ENCODE measurements at places on chromosomes 7 and 10. TPM values are rescaled to one million over a fixed set of nuclear protein-coding genes. Genes with fewer than 3 reads are reported as not detected.
A peak's percentile ranks its signal among the peaks of the same experiment; 100 is the strongest.

- H3K27me3 ChIP-seq = no peaks in the 10 kb centered on the region
- no peak overlapping the region for H3K27ac ChIP-seq
- no peak for DNase-seq
Observed at GRCh38 chr7:67983486-67983885, 986.9 kb downstream of the TYW1 start.

NXPH1 gene
- not detected for total RNA-seq

GRCh38 chr7:100584683-100585510 is 1.0 kb downstream of the LRCH4 start:
- H3K27ac ChIP-seq = peak overlapping the region; percentile 82
- H3K4me1 ChIP-seq = peaks cover 29% of the 10 kb centered on the region
- DNase-seq = peak; percentile 41
- peaks cover 5% of the 10 kb centered on the region for H3K36me3 ChIP-seq
- peak overlapping the region; percentile 78 for H3K4me3 ChIP-seq

- H3K4me3 ChIP-seq = no peak overlapping the region
- H3K27ac ChIP-seq = no peak overlapping the region
- no peak for DNase-seq
- H3K4me1 ChIP-seq = no peaks in the 10 kb centered on the region
- H3K27me3 ChIP-seq = peaks cover 3% of the 10 kb centered on the region
Observed at GRCh38 chr10:58817201-58817846, 304.7 kb downstream of the BICC1 start.

DNA sequence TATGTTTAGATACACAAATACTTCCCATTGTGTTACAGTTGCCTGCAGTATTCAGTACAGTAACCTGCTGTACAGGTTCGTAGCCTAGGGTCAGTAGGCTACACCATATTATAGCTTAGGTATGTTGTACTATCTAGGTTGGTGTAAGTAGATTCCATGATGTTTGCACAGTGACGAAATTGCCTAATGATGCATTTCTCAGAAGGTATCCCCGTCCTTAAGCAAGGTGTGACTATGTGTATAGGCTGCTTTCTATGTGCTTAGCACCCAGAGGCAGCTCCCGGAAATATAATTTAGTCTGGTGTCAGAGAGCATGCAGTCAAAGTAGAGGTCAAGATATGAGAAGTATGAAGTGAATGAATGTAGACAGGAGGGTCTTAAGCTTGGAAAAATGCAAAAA is 9.8 kb downstream of the MAPK8 start:
- H3K4me3 ChIP-seq = no peak overlapping the region
- no peaks in the 10 kb centered on the region for H3K36me3 ChIP-seq
- no peak overlapping the region for H3K27ac ChIP-seq
- H3K27me3 ChIP-seq = no peaks in the 10 kb centered on the region
- DNase-seq = no peak
- peaks cover 23% of the 10 kb centered on the region for H3K4me1 ChIP-seq

DNA sequence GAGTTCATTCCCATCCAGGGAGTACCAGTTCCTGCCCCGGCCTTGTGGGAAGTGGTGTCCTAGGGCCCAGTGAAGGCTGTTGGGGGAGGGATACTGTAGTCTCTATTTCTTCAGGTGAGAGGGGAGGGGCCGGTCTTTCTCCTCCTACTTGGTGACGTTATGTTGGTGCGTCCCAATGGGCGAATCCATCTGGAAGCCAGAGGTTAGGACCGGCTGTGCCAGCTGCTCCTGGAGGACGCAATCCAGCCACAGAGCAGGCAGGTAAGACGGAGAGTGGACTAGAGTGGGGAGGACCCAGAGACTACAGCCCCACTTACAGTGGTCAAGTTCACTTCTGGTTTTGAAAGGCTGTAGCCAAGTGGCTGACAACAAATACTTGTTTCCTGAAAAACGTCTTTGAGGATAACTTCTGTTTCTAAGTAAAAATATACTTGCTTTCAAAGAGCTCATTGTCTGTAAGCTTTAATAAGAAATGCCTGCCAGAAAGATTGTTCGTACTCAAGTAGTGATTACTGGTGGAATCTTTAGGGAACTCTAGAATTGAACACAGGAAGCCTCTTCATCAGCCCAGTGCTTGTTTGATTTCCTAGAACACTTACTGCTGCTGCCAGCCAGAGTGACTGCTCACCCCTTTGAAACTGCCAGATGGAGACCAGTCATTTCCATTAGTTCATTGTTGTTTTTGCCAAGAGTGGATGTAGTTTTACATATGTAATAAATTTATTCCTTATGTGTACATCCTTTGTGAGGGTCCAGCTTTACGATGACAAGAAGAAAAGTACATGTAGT is 25.4 kb downstream of the RBM33 start:
- no peaks in the 10 kb centered on the region for H3K27me3 ChIP-seq
- no peak overlapping the region for H3K4me3 ChIP-seq
- peaks cover 16% of the 10 kb centered on the region for H3K36me3 ChIP-seq
- H3K4me1 ChIP-seq = peaks cover 64% of the 10 kb centered on the region

- no peak overlapping the region for H3K4me3 ChIP-seq
- H3K4me1 ChIP-seq = peaks cover 17% of the 10 kb centered on the region
- H3K27ac ChIP-seq = no peak overlapping the region
- H3K36me3 ChIP-seq = no peaks in the 10 kb centered on the region
- no peak for DNase-seq
Observed at GRCh38 chr10:97831259-97831658, 18.4 kb upstream of the GOLGA7B start.

DNA sequence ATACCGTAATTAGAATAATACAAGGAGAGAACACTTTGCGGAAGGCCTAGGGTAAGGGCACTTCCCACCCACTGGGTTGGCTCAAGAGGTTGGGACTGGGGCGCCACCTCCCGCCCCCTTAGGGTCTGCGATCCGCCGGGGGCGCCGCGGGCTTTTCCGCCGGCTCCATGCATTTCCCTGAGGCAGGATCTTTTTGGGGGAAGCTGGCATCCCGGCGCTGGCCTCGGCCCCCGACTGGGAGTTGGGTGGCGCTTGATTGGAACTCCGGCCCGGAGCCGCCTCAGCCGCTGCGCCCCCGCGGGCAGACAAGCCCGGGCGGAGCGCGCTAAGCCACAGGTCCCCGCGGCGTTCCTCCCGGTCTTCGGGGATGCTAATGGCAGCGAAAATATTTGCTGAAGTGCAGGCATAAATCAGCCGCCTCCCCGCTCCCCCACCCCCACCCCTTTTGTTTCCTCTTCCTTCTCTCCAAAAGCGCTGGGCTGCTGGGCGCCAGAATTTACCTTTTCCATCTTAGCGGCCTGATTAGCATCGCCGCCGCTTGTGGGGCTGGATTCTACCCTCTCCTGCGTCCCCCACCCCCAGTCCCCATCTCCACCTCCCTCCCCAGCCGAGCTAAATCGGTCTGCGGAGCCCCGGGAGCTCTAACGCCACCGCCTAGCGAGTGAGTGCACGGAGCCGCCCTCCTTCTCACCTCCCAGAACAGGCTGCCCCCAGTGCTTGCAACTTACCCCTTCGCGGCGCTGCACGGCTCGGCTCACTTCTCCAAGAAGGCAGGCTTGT is 5.1 kb downstream of the UNC5B start:
- no peak overlapping the region for H3K27ac ChIP-seq
- H3K36me3 ChIP-seq = no peaks in the 10 kb centered on the region
- no peak for DNase-seq
- H3K27me3 ChIP-seq = peaks cover 38% of the 10 kb centered on the region
- no peak overlapping the region for H3K4me3 ChIP-seq

STEAP1 gene
- total RNA-seq = 0.69 TPM

WNT8B gene
- 0.40 TPM for total RNA-seq

DNA sequence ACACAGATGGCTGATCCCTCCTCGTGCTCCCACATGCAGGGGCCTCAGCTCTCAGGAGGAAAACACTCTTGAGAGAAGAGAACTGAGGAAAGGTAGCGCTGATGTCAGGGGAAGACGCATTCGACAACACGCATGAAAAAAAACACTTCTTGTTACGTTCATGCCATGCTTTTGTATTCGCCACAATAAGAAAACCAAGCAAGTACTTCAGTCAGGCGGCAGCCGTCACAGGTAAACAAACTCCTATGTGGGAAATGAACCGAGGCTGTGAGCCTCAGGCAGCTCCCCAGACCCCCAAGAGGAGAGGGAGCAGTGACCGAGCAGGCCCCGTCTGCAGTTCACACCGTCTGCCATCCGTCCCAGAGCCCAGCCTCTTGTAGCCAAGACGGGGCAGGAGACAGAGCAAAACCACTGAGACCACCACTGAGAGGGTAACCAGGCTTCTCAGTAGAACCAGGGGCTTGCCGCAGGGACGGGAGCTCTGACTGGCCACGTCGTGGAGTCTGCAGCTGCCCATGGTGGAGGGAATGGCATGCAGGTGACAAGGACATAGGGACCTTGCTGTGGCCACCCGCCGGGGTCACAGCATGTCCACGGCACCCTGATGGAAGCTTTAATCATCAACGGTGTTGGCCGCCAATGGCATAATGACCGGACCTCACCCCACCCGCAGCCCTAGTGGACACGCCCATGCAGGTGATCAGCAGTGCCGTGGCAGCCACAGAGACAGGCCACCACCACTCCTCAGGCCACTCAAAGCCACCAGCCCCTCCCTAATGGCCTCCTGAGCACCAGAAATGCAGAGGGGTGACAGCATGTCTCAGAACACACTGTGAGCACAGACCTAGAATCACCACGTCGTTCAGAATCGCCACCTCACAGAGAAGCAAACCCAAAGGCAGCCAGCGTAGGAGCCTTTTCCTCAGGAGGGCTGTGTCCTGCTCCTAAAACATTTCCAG is 304.3 kb downstream of the PTPRN2 start:
- H3K36me3 ChIP-seq = no peaks in the 10 kb centered on the region
- DNase-seq = no peak
- H3K4me3 ChIP-seq = no peak overlapping the region
- H3K27me3 ChIP-seq = no peaks in the 10 kb centered on the region

- no peak overlapping the region for H3K27ac ChIP-seq
- no peak for DNase-seq
Observed at GRCh38 chr10:89900554-89900953, 199.2 kb downstream of the KIF20B start.

C10orf143 gene
- total RNA-seq = 4.0 TPM

OR2A5 gene
- not detected for total RNA-seq

GRCh38 chr7:101470668-101471487 is 108.2 kb downstream of the COL26A1 start:
- no peak overlapping the region for H3K4me3 ChIP-seq
- H3K27ac ChIP-seq = no peak overlapping the region
- peaks cover 2% of the 10 kb centered on the region for H3K4me1 ChIP-seq
- H3K27me3 ChIP-seq = no peaks in the 10 kb centered on the region
- no peaks in the 10 kb centered on the region for H3K36me3 ChIP-seq

GRCh38 chr10:7038416-7038815 is 372.4 kb downstream of the SFMBT2 start:
- no peak overlapping the region for H3K27ac ChIP-seq
- H3K27me3 ChIP-seq = peaks cover 4% of the 10 kb centered on the region
- no peaks in the 10 kb centered on the region for H3K36me3 ChIP-seq
- DNase-seq = no peak

CCNY gene
- 49.4 TPM for total RNA-seq

GRCh38 chr7:70657989-70658632 is 473.8 kb upstream of the GALNT17 start:
- no peak for DNase-seq
- H3K27me3 ChIP-seq = no peaks in the 10 kb centered on the region
- no peak overlapping the region for H3K4me3 ChIP-seq
- H3K36me3 ChIP-seq = no peaks in the 10 kb centered on the region
- peaks cover 18% of the 10 kb centered on the region for H3K4me1 ChIP-seq

RELN gene
- not detected for total RNA-seq

DNA sequence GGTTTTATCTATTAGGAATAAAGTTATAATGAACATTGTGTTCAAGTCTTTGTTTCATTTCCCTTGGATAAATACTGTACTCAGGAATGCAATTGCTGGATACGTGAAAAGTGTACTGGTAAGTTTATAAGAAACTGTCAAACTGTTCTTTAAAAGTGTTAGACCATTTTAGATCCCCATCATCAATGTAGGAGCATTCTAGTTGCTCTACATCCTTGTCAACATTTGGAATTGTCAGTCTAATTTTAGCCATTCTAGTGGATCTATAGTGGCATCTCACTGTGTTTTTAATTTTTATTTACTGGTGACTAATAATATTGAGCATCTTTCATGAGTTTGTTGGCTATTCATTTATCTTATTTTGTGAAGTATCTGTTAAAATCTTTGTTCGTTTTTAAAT is 354.0 kb upstream of the NRP1 start:
- DNase-seq = no peak
- no peaks in the 10 kb centered on the region for H3K36me3 ChIP-seq
- no peaks in the 10 kb centered on the region for H3K4me1 ChIP-seq
- H3K27me3 ChIP-seq = peaks cover 3% of the 10 kb centered on the region
- H3K27ac ChIP-seq = no peak overlapping the region
- no peak overlapping the region for H3K4me3 ChIP-seq

- H3K27me3 ChIP-seq = no peaks in the 10 kb centered on the region
- peaks cover 32% of the 10 kb centered on the region for H3K4me1 ChIP-seq
- H3K27ac ChIP-seq = peak overlapping the region; percentile 96
- DNase-seq = no peak
- H3K4me3 ChIP-seq = peak overlapping the region; percentile 93
Observed at GRCh38 chr10:80077869-80078447, 507 bp upstream of the TMEM254 start.

DNA sequence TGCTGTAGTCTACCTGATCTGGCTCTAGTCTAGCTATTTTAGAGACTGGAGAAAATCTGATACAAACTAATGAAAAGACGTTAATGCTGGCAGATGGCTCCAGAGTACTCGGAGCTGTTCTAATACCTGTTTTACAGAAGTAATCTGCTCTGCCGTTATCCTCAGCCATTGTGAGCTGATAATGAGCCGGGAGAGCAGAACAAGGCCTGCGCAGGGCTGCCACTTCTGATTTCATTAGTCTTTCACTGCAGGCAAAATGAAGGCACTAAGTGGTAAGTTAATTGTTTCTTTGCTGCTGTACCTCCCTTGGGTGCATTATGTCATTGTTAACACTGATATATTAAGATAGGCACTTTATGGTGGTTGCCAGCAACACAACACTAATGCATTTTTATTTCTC is 456.4 kb upstream of the PFKP start:
- H3K27ac ChIP-seq = no peak overlapping the region
- DNase-seq = no peak
- H3K4me3 ChIP-seq = no peak overlapping the region
- no peaks in the 10 kb centered on the region for H3K36me3 ChIP-seq
- H3K27me3 ChIP-seq = peaks cover 8% of the 10 kb centered on the region

GRCh38 chr10:6721480-6721879 is 141.4 kb upstream of the PRKCQ start:
- H3K36me3 ChIP-seq = no peaks in the 10 kb centered on the region
- no peak overlapping the region for H3K27ac ChIP-seq
- no peak overlapping the region for H3K4me3 ChIP-seq
- peaks cover 39% of the 10 kb centered on the region for H3K27me3 ChIP-seq

FAM24B gene
- 9.5 TPM for total RNA-seq

GRCh38 chr7:43700059-43700501 is 29.2 kb downstream of the COA1 start:
- no peaks in the 10 kb centered on the region for H3K27me3 ChIP-seq
- no peak overlapping the region for H3K4me3 ChIP-seq
- H3K27ac ChIP-seq = no peak overlapping the region
- peaks cover 56% of the 10 kb centered on the region for H3K4me1 ChIP-seq
- peaks cover 17% of the 10 kb centered on the region for H3K36me3 ChIP-seq
